Stimulated activated CD4-positive, alpha-beta T cell treated with anti-CD3 and anti-CD28 coated beads, Interleukin-1b, Interleukin-23, amount 100 ng/mL, for 48 hours (primary cell): ENCODE measurements at places on chromosomes 6 and 20.

GRCh38 chr6:158022749-158023596, 41.3 kb downstream of the SYNJ2 start:
- no peak for DNase-seq

GRCh38 chr20:2521369-2522305, 12.9 kb upstream of the ZNF343 start:
- DNase-seq, result peak; percentile 50

DNA sequence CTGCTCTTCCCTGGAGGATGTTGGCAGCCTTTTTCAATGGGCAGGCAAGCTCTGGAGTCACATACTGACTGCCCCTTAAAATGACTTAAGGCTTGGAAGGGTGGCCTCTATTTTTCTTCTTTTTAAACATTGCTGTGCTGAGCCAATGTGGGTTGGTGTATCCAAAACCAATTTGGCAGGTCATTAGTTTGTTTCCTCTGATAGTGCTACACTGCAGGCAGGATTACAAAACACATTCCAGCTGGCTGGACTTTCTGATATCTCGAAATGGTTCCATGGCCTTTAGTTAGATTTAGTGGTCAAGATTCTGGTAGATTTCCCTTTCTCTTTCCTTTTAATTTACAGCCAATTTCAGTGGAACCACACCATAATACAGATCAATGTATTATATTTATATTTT, 28.1 kb upstream of the BMP2 start:
- DNase-seq, result no peak

DNA sequence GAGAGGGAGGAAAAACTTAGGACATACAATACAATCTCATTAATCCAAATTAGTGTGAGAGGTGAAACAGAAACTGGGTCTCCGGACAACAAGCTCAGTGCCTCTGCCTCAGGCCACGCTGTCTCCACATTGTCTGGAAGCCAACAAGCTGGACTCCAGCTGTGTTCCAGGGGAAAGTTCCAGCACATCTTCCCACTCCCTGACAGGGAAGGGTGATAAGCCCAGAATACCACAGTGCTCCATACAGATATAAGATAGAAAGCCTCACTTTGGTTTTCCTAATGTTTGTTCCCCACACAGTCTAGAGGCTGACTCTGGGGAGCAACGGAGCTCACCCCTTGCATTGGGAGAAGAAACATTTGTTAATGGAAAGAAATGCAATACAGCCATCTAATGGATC, 117.1 kb upstream of the SPTLC3 start:
- DNase-seq, result no peak

DNA sequence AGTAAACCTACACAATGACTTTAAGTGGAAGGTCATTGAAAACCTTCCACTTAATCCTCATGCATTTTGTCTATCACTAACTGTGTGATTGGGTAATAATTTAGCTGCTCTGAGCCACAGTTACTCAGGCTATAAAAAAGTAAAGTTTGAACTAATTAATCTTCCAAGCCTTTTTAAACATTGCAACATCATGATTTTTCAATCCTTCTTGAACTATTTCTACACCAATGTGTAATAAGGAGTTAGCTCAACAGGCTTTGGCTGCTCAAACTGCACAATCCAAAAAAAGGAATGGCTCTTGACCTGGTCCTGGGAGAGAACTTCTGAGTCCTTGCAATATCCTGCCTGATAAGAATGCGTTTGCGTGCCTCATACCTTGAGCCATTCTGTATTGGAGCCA, 34.8 kb upstream of the FILIP1 start:
- no peak for DNase-seq

DNA sequence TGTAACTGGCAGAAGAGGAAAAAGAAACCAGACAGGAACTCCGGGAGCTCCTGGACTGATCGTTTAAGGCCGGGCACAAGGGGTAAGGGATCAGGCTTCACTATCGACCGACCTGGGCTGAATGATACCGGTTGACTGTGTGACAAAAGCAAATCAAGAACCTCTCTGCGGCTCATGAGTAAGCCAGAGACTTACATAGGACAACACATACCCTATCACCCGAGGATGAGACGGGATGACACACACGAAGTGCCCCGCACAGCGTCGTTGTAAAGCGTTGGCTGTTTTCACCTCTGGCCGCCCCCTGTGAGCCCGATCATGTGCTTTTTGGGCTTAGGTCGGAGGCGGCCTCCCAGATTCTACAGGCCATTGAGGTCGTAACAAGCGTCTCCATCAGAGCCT, 695 bp upstream of the TGIF2 start:
- DNase-seq, result peak; percentile 88

- DNase-seq, result no peak
Measured at GRCh38 chr6:135181333-135182070, 394 bp downstream of the MYB start.

DNA sequence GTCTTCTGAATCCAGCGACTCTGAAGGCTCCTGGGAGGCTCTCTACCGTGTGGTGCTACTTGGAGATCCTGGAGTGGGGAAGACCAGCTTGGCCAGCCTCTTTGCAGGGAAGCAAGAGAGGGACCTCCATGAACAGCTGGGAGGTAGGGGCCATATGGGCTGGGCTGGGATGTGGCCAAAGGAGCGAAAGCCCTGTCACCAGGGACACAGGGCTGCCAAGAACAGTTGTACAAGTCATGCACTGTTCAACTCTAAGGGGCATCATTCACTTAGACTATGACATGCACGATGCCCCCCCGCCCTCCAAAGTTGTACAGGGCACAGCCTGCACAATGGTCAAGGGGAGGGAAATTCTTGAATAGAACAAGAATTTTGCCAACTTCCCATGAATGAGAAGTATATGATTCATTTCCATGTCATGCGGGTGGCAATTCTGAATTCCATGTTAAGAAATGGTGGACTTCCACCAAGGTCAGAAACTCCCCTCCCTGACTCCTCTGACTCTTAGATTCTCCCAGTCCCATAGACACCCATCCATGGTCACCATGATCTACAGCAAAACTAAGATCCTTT, 1.6 kb downstream of the REM1 start:
- DNase-seq, result no peak

DNA sequence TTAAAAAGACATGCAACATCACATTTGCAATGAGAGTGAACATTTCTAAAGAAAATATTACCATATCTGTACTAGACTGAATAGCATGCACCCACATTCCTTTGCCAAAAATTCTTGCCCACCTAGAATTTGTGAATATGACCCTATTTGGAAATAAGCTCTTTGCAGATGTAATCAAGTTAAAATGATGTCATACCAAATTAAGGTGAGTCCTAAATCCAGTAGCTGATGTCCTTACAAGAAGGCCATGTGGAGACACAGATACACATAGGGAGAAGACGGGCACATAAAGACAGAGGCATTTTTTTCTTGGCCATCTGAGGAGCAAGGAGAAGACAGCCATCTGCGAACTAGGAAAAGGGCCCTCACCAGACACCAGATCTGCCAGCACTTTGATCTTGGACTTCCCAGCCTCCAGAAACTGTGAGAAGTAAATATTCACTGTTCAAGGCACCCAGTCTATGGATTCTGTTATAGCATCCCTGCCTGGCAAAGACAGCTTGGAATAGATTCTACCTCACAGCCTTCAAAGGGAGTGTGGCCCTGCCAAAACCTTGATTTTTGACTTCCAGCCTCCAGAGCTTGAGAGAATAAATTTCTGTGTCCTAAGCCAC, 22.8 kb upstream of the ATXN1 start:
- no peak for DNase-seq

- no peak for DNase-seq
Measured at GRCh38 chr6:24154121-24154520, 28.1 kb downstream of the NRSN1 start.

GRCh38 chr20:33914919-33915318, 78.8 kb upstream of the RALY start:
- peak; percentile 59 for DNase-seq

GRCh38 chr20:2745936-2746635, 53.5 kb downstream of the EBF4 start:
- DNase-seq, result no peak

GRCh38 chr20:4905613-4906012, 95.7 kb downstream of the SLC23A2 start:
- DNase-seq, result no peak

GRCh38 chr6:159033160-159034049, 11.4 kb downstream of the TAGAP start:
- DNase-seq, result no peak

- DNase-seq, result no peak
Measured at GRCh38 chr20:62675156-62675876, 33.0 kb downstream of the SLCO4A1 start.

DNA sequence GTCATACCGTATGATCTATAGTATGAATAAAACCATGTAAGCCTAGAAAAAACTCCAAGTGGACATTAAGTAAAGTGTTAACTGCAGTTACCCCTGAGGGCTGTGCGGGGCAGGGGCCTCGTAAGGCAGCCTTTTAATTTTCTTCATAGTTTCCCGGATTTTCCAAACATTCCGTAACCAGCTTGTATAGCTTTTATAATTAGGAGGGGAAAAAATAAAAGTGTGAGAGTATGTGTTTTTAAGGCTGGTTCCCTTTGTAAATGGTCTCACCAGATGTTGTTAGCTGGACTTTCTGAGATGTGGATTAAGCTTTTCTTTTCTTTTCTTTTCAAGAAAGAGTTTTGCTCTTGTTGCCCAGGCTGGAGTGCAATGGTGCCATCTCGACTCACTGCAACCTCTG, 7.0 kb downstream of the KIAA1755 start:
- DNase-seq, result no peak

DNA sequence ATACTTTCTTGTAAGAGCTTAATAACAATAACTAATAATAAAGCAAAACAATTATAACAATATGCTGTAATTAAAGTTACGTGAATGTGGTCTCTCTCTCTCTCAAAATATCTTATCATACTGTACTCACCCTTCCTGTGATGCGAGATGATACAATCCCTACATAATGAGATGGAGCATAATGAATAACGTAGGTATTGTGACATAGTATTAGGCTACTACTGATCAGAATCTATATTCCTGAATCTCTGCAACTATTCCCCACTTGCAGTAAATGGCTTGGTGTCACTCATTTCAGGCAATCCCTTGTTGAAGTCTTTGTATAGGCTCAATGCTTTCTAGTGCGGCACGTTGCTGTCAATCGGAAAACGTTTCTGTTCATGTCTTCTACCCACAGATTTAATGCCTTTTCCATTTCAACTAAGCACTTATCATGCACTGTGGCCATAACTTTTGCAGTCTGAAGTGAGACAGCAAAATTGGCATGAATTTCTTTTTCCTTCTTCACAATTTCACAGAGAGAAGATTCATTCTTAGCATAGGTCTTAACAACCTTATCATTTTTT, 32.3 kb downstream of the MOXD1 start:
- no peak for DNase-seq

DNA sequence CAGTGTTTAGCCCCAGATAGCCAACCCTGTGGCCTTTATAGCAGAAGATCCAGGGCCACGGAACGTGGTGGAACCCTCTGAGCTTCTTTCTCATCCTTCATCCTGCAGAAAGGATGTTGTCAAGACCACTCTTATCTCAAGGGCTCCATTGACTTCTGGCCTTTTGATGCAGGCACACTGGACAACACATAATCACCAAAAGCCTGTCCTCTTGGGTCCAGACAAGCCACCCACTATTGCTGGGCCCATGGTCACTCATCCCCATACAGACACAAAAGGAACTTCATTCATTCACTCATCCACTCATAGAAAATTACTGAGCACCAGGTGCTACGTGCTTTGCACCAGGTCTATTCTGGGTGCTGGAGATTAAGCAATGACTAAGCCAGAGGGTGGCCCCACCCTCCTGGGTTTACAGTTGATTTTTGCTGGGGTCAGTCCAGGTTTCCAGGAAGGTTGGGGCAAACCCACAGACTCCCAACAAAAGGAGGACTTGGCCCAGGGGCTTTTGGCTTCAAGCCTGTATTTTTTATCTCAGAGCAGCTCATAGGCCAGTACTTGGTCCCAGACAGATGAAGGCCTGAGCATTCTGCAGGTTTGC, 2.4 kb downstream of the CST8 start:
- DNase-seq, result no peak

- DNase-seq, result peak; percentile 52
Measured at GRCh38 chr6:42451333-42452170, at the start of gene TRERF1. Gene TRERF1, minus strand, starts transcription at chr6:42451926. Its CDS starts 182,336 bp downstream, at chr6:42269590.

DNA sequence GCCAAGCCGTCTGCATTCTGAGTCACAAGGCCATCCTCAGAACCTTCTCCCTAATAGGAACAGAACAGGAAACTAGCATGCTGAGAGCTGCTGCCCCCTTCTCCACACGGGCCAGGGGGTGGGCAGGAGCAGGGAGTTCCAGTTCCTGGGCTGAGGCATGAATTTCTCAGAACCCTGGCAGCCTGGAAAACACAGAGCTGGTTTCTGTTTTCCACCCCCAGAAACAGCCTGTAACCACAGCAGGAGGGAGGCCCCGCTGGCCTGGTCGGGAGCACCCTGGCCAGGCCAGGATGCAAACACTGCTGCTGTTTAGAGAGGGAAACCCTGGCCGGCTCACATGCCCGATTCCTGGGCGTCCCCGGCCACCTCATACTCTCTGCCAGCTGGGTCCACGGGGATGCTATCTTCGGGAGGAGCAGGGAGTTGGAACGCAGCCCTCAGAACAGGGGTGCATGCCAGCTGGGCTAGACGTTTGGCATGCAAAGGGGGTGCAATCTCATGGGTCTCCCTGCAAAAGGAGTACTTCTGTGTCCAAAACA, 130.1 kb downstream of the NFATC2 start:
- DNase-seq, result no peak

- peak; percentile 63 for DNase-seq
Measured at GRCh38 chr20:37745553-37745952, 51.7 kb downstream of the CTNNBL1 start.

- DNase-seq, result no peak
Measured at GRCh38 chr6:5088780-5089179, 3.6 kb downstream of the PPP1R3G start.

DNA sequence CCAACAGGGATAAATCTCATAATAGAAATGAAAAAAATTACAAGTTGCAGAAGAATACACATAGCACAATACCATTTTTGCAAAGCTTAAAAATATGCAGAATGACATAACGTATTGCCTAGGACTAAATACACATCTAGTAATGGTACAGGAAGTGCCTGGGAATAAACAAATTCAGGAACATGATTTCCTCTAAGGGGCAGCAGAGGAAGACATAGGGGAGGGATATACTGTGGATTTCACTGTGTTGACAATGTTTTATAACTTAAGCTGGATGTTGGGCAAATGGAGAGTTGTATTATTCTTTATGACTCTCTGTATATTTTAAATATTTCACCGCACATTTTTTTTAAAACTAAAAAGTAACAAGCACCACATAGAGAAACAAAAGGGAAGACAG, 5.6 kb upstream of the GLO1 start:
- DNase-seq, result no peak

DNA sequence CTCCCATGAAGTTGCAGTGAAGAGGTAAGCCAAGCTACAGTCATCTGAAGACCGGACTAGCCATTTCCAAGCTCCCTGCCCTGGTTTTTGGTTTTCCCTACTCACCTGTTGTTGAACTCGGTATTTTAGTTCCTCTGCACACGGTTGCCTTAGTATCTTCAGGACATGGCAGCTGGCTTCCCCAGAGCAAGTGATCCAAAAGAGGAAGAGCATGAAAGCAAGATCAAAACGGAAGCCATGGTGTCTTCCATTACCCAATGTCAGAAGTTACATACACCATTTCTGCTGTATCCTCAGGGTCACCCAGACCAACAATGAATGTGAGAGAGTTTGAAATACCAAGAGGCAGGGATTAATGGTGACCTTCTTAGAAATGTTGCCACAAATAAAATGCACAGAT, 276.6 kb upstream of the CNR1 start:
- DNase-seq, result no peak

- DNase-seq, result peak; percentile 9
Measured at GRCh38 chr6:127737009-127737486, 160.1 kb downstream of the C6orf58 start.
